ENCODE measurements at places on chromosomes 12 and 14.

- DNase-seq: no peak
These were observed 407.3 kb downstream of the AEBP2 start for GRCh38 chr12:19846574-19846973.

DNA sequence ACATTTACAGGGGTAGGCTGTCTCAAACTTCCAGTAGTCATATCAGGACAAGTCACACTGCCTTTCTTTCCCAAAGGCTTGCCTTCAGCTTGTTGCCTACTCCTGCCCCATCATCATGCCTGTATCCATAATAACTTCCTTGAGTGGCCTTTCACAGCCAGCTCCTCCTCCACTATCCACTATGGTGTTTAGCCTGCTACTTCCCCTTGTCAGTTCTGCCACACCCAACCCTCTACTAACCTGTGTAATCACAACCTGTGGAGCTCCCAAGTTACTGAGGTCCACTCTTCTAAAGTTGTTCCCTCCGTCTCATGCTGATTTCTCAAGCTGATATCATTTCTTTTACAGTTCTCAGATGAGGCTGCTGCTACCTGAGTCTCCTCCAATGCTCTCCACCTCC lies 159.9 kb downstream of the BMP4 start:
- DNase-seq: no peak

- no peak for DNase-seq
These were observed 23.9 kb downstream of the LRRK2 start for GRCh38 chr12:40248585-40249297.

GRCh38 chr12:50400104-50400637 lies 514 bp upstream of the LARP4 start:
- no peak for DNase-seq

DNA sequence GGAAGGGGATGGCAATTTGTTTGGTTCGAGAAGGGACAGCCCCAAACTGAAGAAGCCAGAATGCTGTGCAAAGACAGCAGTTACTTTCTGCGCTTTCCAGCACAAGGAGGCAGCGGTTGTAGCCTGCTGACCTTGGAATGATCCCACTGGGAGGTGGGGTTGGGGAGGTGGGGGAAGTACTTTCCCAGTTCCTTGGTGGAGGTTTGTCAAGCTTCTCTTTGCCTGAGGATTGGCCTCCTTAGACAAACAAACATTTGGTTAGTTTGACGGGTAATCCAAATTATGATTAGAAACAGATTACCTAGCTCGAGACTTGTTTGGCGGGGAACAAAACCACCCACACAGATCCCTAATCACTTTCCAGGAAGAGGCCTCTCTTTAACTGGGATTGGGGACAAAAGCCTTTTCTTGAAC lies 79.1 kb upstream of the EGLN3 start:
- DNase-seq: no peak

DNA sequence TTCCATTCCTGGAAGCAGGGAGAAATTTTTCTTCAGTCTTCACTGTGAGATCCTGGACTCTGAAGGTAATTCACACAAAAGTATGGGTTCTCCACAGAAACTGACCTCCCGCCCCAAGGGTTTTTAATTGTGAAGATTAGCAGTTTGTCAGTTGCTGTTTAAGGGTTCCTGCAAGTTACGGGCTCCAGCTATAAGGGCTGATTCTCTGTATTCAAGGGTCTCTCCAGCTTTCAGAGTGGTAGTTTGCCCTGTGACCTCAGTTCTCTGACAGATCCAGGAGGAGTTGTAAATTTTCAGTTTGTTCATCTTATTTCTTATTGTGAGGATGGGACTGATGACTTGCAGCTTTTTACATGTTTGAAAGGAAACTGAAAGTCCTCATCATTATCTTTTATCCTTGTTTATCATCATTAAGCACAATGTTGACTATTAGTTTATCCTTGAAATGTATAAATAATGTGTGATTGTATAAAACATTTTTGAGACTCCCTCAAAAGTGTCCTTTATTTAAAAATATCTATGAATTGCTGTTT lies 110.9 kb downstream of the SCAF11 start:
- DNase-seq: no peak

DNA sequence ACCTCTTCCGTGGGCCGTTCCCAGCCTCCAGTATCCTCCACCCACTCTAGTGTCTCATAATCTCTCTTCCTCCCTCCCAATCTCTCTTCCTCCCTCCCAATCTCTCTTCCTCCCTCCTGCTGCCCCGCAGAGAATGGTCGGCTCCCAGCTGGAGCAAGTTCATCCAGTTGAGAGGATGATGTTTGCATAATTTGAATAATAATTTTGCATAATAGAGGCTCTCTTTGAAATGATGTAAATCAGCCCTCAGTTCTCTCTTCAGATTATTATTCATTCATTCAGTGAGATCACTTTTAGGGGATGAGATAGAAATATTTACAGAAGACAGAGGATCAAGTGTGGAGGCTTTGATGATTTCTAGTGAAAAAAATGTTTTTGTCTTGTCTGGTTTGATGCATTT lies 125.0 kb downstream of the PTPN11 start:
- no peak for DNase-seq

DNA sequence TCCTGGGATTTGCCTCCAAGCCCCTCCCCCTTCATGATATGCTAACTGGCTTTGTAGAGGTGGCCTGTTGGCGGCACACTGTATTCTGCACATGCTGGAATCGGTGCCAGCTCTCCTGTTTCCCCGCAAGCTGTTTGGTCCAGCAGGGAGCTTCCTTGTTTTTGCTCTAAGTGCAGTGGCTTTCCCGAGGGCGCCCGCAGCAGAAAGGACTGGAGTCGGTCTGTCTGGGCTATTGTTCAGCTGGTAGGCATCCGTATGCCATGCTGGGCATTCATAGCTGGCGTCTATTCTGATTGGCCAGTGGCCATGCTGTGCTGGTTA lies 88.9 kb upstream of the MED13L start:
- no peak for DNase-seq

DNA sequence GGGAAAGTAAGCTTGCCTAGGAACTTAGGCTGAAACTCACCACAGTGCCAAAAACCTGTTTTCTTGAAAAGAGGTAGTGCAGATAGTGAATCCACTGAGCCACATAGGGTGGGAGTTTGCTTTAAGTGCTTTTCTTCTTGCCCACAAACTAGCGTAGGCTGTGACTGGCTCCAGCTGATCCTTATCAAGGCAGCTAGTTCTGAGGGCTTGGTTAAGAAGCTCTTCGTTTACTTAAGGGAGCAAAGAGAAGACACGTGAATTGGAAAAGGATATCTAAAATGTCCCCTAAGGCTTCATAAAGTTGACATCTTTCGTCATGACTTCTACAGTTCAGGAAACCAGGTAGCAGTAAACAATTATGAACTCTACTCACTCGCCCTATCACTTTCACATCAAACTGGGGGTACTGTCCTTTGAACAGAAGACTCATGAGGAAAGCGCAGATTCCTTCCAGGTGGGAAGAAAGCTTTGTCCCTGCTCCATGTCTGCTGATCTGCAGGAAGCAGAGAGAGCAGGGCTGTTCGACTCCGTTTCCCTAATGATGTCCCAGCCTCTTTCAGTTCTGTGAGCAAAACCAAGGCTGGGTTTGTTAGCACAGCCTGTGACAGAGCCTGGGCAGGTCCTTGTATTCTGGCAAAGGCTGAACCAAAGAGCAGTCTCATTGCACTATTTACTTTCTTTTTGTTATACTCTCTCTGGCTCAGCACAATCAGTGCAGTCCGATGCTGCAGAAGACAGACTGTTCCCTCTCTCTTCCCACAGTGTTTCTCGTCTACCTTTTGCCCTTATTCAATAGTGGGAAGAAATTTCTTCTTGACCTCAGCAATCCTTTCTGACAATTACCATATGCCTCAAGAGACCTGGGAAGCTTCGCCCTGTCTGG lies 93.5 kb upstream of the ETV6 start:
- no peak for DNase-seq

DNA sequence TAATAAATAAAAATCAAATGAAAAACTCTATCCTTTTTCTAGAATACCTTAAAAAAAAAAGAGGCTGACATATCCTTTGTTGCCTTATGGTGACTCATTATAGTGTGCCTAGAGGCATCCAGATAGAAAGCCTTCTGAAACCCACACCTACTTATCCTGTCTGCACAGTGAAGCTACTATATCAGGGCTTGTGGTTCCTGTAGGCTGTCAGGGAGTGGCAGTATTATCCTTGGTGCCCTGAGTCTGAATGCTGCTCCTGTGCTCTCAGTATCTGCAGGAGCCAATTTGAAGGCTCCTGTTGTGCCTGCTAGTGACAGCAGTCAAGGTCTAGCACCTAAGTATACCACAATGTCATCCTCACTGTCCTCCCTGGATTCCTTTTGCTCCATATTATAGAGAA lies 168.4 kb upstream of the AVPR1A start:
- DNase-seq: no peak

DNA sequence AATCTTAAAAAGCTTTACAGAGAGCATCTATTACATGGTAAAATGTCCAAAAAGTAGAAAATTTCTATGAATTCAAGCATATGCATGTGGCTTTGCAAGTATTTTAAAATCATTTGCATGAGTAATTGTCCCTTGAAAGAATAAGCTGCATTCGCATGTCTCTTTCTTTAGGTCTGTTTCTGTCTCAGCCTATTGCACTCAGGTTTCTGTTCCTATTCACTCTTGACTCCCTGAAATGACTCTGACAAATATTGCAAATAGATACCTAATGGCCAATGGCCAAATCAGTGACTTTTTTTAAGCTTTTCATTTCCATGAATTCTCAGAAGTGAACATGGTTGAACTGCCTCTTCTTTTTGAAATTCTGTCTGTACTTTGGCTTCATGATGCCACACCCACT lies 6.4 kb upstream of the TTC8 start:
- no peak for DNase-seq

DNA sequence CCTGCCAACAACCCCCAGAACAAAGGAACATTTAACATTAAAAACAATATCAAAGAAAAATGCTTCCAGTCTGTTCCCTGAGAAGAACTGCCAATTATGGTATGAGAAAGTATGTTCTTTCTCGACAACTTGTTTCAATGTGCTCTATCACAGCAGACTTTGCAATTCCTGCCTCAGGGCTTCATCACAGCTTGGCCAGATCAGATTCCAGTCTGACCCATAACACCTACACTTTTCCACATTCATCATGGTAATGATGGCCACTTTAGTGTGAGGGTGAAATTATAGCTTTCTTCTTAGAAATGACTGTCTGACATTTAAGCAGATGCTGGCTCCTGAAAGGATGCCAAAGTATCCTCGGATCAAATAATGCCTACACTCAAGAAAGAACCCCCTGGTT lies 17.0 kb downstream of the NEK9 start:
- DNase-seq: no peak

DNA sequence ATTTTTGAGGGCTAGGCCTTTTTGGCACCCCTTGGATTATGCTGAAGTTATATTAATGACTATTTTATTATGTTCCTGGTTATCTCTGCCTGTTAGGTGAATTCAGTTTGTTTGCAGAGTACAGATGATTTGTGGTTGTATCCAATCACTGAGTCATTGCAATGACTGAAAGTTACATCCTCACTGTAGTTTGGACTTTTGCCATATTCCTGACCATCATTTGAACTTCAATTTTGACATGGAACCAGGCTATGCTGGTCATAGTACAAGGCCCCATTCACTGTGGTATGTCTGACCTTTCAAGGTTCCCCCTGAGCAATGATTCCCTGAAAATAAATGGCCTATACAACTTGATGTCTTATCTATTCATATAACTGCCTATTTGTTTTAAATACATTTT lies 621.0 kb downstream of the CCER1 start:
- DNase-seq: no peak

DNA sequence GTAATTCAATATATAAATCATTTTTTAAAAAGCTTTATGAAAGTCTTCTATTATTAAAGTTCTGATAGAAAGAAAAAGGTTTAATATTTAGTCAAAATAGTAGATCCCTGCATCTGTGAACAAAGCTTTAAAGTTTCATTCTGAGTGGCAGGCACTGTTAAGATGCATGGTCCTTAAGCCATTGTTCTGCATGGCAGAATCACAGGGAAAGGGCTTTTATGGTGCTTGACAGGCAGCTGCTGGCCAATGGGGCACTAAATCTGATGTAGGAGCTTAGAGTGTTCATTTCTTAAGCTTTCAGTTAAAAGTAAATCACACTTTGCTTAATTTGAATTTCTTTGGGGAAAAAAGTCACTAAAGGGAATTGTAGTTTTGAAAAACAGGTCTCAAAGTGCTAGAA lies 148.2 kb downstream of the PLEKHA5 start:
- no peak for DNase-seq

Measured in AG04450 (cell line).